ENCODE measurements at places on chromosomes 1 and 21.

GRCh38 chr1:225950905-225951497 is 10.0 kb upstream of the LEFTY2 start:
- DNase-seq, result no peak

GRCh38 chr1:59672851-59673572 is 141.7 kb upstream of the HOOK1 start:
- DNase-seq, result no peak

DNA sequence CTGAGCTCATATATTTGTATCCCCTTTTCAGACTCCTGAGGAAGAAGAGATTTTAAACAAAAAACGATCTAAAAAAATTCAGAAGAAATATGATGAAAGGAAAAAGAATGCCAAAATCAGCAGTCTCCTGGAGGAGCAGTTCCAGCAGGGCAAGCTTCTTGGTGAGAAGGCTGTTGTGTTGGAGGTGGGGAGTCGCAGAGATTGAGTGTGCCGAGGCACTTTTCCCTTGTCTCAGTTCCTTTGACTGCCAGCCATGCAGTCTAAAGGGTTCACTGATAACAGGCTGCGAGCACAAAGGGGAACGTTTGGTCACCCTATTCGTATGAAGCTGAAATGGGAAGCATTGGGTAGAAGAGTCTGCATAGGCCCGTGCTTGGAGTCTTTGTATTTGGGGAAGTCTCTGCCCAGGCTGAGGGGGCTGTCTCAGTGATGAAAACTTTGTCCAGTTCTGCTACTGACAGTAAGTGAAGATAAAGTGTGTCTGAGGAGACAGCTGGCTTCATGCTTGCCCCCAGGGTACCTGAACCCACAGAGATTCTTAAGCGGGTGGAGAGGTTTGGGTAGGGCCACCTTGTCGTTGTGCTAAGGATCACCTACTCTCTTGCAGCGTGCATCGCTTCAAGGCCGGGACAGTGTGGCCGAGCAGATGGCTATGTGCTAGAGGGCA is 2.8 kb downstream of the RPS8 start:
- no peak for DNase-seq

GRCh38 chr1:197683895-197684553 is 91.3 kb downstream of the DENND1B start:
- DNase-seq, result no peak

DNA sequence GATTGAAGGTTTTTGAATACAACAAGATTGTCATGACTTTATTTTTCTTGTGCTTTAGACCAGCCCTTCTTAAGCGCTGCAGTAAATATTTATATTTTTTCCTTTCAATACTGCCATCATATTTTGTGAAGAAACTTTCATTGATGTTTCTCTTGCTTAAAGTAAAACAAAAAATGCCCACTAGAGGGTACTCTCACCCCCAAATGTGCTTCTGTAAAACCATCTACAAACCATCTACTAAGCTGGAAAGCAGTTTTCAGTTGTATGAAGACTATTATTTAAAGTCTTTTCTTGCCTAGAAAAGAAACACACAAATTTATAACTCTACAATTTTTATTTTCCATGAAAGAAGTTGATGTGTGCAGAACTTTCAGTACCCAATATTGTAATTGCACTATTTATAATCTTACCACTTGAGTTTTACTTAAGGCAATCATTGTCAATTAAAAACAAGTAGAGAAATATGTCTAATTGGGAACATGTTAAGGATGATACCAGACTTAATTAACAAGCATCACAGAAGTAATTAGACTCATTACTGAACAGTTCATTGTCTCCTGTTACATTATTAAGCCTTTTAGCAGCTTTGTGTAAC is 10.7 kb downstream of the LEPR start:
- DNase-seq, result no peak

GRCh38 chr1:76210160-76210559 is 135.6 kb downstream of the ST6GALNAC3 start:
- no peak for DNase-seq

DNA sequence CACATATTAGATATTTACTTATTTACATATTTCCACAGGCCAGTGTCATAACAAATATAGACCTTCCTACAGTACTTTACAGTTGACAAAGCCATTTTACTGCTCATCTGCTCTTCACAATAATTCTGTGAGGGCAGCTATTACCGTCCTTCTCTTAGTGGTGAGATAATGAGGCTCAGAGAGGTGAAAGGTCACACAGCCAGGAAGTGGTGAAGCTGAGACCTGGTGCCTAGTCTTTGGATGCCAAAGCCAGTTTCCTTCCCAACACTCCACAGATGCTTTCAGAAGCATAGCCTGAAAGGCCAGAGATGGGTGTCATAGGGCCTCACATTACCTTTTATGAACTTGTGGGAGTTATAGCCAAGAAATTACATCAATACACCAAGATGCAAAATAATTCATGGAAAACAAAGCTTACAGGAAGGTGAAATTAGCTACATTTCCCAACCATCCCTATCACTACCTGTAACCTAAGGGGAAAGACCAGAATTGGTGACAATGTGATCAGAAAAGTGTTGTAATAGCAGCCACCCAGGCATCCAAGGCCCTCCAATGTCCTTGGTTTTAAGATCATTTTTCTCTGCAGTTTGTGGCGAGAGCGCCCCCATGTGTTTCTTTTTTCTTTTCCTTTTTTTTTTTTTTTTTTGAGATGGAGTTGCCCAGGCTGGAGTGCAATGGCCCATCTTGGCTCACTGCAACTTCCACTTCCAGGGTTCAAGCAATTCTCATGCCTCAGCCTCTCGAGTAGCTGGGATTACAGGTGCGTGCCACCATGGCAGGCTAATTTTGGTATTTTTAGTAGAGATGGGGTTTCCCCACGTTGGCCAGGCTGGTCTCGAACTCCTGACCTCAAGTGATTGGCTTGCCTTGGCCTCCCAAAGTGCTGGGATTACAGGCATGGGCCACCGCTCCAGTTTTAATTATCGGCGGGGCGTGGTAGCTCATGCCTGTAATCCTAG is 26.5 kb upstream of the RPL11 start:
- DNase-seq, result no peak

GRCh38 chr1:76021846-76022245 is 52.7 kb upstream of the ST6GALNAC3 start:
- DNase-seq, result no peak

DNA sequence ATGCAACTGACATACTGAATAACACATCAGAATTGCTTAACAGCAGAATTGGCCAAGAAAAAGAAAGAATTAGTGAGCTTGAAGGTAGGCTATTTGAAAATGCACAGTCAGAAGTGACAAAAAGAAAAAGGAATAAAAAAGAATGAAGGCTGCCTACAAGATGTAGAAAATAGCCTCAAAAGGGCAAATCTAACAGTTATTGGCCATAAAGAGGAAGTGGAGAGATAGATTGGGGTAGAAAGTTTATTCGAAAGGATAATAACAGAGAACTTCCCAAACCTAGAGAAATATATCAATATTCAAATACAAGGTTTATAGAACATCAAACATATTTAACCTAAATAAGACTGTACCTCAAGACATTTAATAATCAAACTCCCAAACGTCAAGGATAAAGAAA is 67.5 kb downstream of the ATP6V1G3 start:
- DNase-seq, result no peak

GRCh38 chr1:65459397-65459768 is 38.9 kb downstream of the LEPR start:
- DNase-seq, result no peak

DNA sequence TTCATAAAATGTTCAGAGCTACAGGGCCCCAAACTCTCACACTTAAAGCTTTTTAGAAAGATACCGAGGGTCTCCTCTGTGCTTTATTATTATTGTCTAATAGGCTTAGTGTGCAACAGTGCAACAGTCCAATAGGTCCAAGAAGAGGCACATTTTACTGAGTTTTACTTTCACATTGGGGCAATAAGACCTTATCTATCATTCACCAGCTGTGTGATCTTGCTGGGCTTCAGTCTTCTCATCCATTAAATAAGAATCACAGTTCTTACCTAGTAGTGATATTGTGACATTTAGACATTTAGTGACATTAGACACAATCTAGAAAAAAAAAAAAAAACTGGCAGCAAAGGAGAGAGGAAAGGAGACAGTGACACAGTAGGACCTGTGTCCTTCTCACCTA is 175.8 kb upstream of the NFIA start:
- DNase-seq, result no peak
